Smooth muscle cell of bladder (primary cell): ENCODE measurements at places on chromosomes 16 and 17. TPM values are rescaled to one million over a fixed set of nuclear protein-coding genes. Genes with fewer than 3 reads are reported as not detected.

Gene NME2
- 740 and 811 TPM in 2 replicates for total RNA-seq

Gene PRR35
- not detected in 2 replicates for total RNA-seq

Gene FBXW10
- total RNA-seq, result 0.09 TPM in 1 of 2 replicates, not detected in the other

Gene TLE7
- not detected in 2 replicates for total RNA-seq

Gene CRYM
- total RNA-seq, result 0.14 and 0.18 TPM in 2 replicates

Gene HYDIN
- 0.65 and 1.00 TPM in 2 replicates for total RNA-seq

Gene SPOP
- 91.9 and 107 TPM in 2 replicates for total RNA-seq

Gene IL21R
- total RNA-seq, result 4.8 and 11.7 TPM in 2 replicates

Gene TBC1D26
- under 0.01 and 0.37 TPM in 2 replicates for total RNA-seq

Gene ACOX1
- total RNA-seq, result 49.1 and 63.6 TPM in 2 replicates

Gene TSNAXIP1
- 0.57 and 1.2 TPM in 2 replicates for total RNA-seq

Gene ANKRD40CL
- not detected in 2 replicates for total RNA-seq

Gene STAT5B
- 25.2 and 30.8 TPM in 2 replicates for total RNA-seq

Gene TTYH2
- total RNA-seq, result 2.4 and 2.9 TPM in 2 replicates
